ENCODE measurements at places on chromosomes 2 and 18.

DNA sequence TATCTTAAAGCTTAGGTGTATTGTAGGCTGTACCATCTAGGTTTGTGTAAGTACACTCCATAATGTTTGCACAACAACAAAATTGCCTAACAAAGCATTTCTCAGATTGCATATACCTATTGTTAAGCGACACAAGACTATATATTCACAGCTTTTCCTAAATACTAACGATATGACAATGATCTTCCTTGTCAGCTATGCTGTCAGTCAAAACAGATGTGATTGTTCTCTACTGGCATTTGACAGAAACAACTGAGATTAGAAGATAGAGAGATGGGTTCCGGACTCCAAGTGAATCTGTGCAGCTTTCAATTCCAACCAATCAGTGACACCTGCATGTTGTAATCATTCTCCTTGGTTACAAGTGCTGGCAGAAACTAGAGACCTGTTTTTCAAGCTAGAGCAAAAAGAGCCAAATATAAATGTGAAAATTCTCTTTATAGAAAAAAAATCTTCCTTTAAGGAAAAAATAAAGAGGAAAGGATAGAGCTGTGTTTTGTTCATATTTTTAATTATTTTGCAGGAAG, 1232.3 kb upstream of the SLC39A10 start:
- no peak for DNase-seq

DNA sequence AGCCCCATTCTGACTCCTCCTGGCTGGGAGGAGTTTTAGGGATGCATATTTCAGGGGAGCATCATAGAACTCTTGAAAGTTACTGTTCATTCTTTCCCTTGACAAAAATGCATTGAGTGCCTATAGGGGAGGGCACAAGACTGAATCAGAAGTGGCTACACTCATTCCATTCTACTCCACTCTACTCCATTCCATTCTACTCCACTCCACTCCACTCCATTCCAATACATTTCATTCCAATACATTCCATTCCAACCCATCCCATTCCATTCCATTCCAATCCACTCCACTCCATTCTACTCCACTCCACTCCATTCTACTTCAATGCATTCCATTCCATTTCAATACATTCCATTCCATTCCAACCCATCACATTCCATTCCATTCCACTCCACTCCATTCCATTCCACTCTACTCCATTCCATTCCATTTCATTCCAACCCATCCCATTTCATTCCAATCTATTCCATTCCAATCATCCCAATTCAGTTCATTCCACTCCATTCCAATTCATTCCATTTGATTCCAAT, 110.8 kb downstream of the LOXHD1 start:
- no peak for DNase-seq

GRCh38 chr2:16115291-16115690, 174.9 kb downstream of the MYCN start:
- no peak for DNase-seq

DNA sequence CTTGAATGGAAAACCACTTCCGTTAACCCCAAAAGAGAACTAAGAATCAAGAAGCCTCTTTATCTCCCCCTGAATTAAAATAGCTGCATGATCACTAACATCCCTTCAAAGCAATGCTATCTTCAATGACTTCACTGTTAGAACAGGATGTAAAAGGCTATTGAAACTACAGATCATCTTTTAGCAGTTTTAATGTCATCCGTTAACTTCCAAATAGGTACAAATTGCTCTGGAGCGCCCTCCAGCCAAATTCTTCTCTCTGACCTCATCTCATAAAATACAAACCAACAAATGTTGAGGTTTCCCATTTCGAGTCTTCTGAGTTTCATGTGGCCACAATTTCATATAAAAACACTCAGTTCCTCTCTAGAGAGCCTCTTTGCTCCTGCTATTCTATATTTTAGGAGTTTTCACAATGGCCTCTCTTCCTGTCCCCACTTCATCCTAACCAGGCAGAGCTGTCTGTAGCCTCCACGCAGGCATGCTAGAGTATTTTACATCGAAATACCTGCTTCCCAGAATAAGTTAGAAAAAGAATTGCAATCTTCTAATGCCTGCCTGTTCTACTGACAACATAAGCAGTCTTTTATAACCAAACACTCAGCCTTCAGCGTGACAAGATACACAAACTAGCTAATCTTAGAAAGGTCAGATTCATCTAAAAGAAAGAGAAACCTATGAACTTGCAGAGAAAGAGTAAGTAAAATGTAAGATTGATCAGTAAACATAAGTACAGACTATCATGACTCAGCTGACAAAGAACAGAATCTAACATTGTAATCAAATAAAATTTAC, 37.9 kb downstream of the B4GALT6 start:
- no peak for DNase-seq

- no peak for DNase-seq
Observed at GRCh38 chr2:127630096-127630863, 15.7 kb upstream of the GPR17 start.

GRCh38 chr2:31187166-31187565, 30.1 kb downstream of the CAPN14 start:
- no peak for DNase-seq

- DNase-seq, result no peak
Observed at GRCh38 chr2:100981011-100981410, 21.1 kb upstream of the RPL31 start.

DNA sequence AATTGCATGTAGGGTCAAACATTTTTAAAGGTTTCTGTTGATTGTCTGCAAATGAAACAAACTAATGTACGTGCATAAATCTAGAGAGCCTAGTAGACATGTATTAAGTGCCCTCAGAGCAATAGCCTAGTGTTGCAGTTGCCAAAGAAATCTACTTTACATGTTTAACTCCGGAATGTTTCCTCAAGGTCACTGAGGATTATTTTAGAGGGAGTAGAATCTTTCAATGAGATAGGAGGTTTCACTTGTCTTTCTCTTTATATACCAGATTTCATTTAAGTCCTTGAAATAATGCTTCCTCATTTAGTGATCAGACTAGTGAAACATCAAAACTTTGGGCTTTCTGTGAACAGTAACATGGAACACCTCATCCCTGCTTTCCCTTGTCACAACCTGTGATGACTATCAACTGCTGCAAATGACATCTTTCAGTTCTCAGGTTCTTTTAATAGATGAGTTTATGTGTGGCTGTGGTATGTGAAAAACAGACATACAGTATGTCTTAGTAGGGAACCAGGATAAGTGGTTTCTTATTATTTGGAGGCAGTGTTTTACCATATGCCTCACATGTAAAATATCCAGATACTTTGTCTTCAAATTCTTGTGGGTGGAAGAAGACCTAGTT, 5.5 kb downstream of the UBE2E3 start:
- no peak for DNase-seq

- no peak for DNase-seq
Observed at GRCh38 chr18:12397254-12397653, 10.5 kb upstream of the PRELID3A start.

GRCh38 chr18:77632758-77633157, 383.1 kb downstream of the GALR1 start:
- DNase-seq, result no peak

Measured in CD4-positive, alpha-beta T cell treated with Interleukin-15 for 4 hours (primary cell).